Mammary epithelial cell (primary cell): ENCODE measurements at places on chromosomes 1 and 21.

GRCh38 chr1:220278991-220279390 is 6.7 kb upstream of the RAB3GAP2 start:
- peak; percentile 12 for DNase-seq

- DNase-seq: no peak
These were observed 1237.2 kb downstream of the PLA2G4A start for GRCh38 chr1:188065917-188066316.

- peak; percentile 81 for DNase-seq
These were observed 99.1 kb downstream of the MT1HL1 start for GRCh38 chr1:236904892-236905741.

DNA sequence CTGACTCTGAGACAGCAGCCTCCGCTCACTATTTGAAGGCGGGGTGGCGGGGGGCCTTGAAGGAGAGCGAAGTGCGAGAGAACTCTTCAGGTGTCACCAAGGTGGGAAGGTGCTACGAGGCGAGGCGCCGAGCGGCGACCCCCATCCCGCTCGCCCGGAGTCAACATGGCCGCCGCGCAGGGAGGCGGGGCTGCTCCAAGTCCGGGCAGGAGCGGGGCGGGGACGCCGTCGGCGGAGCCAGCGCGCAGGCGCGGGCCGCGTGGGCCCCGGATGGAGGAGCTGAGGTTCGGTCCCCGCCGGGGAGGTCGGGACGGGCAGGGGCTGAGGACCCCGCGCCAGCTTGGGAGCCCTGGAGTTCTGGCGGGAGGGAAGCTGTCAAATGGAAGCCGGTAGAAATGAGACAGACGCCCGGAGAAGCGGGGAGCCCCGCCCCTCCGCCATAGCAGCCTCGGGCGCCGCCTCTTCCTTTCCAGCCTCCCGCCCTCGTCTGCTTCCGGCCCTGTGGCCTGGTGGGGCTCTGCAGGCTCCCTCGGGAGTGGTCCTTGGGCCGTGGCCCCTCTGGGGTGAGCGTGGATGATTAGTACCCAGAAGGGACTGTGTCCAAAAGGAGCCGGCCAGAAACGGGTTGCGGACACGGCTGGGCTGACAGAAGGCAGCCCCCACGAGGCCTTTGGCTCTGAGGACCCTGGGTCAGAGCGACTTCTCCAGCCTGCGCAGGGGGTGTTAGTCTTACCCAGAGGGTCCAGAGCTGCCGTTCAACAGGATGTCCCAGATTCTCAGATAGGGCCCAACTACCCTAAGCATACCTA is at the start of gene PIGV:
PIGV (plus strand) TSS at position 245 of the 809 bp plus-strand sequence. CDS start 2,866 bp downstream, outside the sequence.
- peak; percentile 78 for DNase-seq

DNA sequence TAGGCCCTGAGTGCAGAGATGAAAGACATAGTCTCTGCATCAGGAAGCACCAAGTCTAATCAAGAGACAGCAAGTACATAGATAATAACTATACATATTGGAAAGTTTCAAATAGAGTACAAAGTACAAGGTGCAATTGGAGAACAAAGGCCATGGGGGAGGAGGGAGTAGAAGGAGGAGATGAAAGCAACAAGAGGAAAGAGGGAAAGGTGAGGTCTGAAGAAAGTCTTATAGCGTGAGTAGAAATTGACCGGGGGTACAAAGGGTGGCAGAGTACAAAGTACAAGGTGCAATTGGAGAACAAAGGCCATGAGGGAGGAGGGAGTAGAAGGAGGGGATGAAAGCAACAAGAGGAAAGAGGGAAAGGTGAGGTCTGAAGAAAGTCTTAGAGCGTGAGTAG is 244.2 kb upstream of the JUN start:
- DNase-seq: no peak

DNA sequence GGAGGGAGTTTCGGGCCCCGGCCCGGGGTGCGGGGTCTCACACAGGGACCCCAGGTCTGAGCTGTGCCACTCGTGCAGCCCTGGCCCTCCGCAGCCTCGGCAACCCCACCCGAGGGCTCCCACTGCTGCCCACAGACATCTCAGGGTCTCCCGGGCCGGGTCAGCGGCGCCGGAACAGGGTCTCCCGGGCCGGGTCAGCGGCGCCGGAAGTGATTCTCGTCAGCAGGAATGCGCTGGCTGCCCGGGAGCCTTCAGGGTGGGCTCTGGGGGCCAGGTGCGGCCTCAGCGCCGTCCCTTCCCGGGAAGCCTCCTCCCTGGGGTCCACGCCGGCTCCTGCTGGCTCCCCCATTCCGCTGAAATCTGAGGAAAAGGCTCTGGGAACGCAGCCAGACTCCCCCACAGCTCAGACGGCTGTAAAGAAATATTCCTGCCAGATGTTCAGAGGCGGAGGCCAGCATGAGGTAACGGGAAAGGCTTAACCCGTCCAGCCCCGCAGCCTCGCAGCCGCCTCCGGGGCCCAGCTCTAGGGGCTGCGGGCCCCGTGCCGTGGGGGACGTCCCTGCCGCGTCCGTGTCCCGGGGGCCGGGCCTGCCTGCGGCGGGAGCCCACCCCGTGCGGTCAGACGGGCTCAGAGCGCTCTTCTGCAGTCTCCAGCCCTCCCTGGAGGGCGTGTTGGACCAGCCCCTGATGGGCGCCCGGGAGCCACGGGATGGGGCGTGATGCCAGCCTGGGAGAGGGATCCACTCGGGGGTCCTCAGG is 8.7 kb upstream of the COL6A1 start:
- no peak for DNase-seq

GRCh38 chr1:232917053-232917452 is 33.4 kb upstream of the NTPCR start:
- no peak for DNase-seq

- no peak for DNase-seq
These were observed 5.6 kb downstream of the RXRG start for GRCh38 chr1:165439330-165439729.

GRCh38 chr1:42824481-42825035 is 7.4 kb upstream of the SVBP start:
- no peak for DNase-seq

- no peak for DNase-seq
These were observed 153.0 kb downstream of the KCTD3 start for GRCh38 chr1:215720126-215720525.

- DNase-seq: no peak
These were observed 22.9 kb downstream of the SPEN start for GRCh38 chr1:15870421-15870820.

GRCh38 chr1:30525631-30525970 is 197.8 kb downstream of the MATN1 start:
- no peak for DNase-seq

- DNase-seq: no peak
These were observed 45.7 kb downstream of the ACOT7 start for GRCh38 chr1:6347641-6348487.

- DNase-seq: no peak
These were observed 3.0 kb upstream of the TMCC2 start for GRCh38 chr1:205224736-205225135.

- no peak for DNase-seq
These were observed 3.9 kb upstream of the POU2F1 start for GRCh38 chr1:167216809-167217208.

DNA sequence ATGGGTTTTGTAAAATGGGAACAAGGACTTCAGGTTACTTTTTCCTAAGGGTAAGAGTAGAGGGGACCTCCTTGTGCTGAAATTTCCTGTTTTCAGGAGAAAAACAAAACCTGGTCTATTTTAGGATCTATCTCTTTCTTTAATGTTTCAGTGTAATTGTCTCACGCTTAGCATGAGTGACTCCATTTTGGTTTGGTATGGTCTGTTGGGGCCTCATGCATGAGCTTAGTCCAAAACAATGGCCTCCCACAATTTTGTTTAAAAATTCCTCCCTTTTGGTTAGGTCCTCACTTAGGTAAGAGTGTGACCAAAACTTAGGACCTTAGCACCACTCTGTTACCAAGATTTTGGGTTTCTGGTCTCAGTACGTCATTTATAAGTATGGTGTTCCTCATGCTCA is 67.2 kb upstream of the TEKT2 start:
- no peak for DNase-seq

GRCh38 chr21:42766739-42767560 is 112.4 kb downstream of the WDR4 start:
- DNase-seq: no peak

GRCh38 chr1:76279101-76279748 is 204.7 kb downstream of the ST6GALNAC3 start:
- no peak for DNase-seq

DNA sequence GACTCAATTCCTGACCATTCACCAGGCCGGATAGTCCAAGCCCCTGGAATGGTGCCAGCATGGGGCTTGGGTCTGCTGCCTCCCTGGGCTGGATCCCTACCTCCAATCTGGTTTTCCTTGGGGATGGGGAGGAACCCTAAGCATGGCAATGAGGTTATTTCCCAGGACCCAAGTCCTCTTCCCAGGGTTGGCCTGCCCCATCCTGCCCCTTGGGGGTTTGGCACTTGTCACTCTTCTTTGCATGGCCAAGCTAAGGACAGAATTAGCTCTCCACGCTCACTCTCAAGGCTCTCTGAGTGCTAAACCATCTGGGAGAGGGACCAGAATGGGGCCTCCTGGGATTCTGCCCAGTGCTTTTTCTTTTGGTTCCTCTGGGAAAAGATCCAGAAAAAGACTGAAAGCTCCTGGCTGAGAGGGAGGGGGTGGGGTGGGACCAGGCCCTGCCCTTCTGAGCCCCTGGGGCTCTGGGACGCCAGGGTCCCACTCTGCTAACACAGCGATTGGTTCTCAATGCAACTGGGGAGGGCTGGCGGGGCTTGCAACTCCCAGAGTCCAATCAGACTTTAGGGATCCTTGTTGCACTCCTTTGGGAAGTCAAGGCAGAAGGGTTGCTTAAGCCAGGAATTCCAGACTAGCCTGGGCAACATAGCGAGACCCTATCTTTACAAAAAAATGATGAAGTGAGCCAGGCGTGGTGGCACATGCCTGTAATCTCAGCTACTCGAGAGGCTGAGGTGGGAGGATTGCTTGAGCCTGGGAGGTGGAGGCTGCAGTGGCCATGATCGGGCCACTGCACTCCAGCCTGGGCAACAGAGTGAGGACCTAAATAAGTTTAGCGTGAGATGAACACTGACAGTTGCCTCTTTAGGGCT is 52.7 kb downstream of the DHRS3 start:
- no peak for DNase-seq

DNA sequence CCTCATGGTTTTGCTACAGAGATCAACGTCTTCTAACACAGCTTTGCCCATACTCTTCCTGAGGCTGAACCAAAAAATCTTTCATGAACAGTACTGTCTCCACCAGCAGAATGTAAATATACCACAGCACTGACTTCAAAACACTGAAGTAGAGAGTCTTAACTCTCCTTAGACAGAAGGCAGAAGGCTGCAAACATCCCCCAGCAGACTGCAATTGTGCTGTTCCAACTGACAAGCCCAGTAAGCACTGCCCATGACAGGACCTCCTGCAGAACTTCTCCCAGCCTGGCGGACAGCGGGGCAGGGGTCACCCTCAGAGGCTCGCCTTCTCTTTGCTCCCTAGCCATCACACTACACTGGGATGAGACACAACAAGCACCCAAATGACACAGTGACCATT is 218.7 kb downstream of the RERE start:
- no peak for DNase-seq

DNA sequence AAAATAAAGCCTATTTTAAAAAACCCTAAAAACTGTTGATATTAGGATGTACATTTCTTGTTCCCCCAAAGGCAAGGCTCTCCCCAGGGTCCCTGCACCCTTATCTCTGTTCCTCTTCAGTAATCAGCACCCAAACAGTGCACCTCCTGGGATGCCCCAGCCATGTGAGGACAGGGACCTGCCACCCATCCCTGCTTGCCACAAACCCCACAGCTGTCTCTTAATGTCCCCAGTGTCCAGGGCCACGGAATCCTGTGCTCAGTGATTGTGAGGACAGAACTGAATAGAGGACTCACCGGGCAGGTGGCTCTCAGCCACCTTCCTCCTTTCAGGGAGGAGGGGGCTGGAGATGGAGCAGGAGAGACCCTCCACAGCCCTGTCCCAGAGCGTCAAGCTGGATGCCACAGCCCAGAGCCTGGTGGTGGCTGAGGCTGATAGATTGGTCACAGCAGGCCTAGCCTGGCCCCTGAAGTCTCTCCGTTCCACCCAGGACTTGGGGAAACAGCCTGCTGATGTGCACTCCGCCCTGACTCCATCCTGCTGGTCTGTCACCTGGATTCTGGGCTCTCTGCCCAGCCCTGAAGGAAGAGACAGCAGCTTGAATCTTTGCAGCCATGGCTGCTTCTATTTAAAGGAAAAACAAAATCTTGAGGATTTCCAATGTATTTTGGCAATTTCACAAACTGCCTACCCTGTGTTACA is 23.1 kb downstream of the RNF187 start:
- no peak for DNase-seq

DNA sequence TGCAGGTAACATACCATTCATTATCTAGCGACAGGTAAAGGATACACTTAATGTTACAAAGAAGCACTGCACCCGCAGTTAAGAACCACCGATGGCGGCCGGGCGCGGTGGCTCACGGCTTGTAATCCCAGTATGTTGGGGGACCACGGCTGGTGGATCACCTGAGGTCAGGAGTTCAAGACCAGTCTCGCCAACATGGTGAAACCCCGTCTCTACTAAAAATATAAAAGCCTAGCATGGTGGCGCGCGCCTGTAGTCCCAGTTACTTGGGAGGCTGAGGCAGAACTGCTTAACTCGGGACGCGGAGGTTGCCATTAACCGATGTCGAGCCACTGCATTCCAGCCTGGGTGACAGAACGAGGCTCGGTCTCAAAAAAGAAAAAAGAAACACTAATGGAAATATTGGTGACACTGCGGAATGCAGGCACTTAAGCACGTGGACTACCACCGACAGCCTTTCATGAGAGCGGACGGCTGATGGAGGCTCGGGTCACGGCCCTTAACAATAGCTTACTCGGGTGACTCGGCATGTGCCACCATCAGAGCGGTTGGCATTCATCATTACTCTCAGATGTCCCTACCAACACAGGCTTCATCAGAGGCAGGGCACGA is 542 bp downstream of the GAS5 start:
- DNase-seq: no peak

DNA sequence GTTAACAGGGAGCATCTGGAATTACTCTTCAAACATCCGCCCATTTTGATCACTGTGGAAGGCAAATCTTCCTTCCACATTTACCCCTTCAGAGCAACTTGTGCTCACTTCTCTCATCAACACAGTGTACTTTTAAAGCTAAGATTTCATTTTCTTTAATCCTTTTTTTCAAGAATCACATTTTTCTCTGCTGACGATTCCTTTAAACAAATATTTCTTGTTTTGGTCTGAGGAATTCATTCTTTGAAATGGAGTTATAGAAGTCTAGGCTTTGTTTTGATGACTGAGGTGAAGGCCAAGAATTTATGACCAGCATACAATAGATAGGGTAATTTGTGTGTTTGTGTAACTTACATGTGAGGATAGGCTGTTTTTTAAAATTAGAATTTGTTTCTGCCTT is 25.6 kb downstream of the LRRC42 start:
- DNase-seq: no peak

GRCh38 chr1:203322500-203323179 is 17.3 kb downstream of the BTG2 start:
- DNase-seq: no peak
